ENCODE measurements at places on chromosomes 5 and 9.

DNA sequence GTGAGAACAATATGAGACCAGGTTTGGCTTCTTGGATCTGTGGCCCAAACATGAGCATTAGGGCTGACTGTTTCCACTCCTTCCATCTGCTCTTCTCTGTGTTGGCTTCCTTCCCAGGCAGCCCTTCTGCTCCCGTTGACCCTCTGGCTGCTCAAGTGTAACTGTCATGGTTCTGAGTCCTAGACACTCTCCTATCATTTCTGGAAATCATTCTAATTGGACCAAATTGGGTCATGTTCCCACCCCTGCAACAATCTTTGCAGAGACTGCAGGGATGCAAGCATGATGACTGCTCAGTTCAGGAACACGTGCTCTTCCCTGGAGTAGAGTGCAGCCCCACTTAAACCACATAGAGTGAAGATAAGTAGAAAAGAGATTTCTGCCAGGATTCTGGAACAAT, 741.4 kb downstream of the TAF11L14 start:
- DNase-seq = no peak

- DNase-seq = no peak
These were observed 71.8 kb downstream of the NRG2 start for GRCh38 chr5:139971202-139971725.

DNA sequence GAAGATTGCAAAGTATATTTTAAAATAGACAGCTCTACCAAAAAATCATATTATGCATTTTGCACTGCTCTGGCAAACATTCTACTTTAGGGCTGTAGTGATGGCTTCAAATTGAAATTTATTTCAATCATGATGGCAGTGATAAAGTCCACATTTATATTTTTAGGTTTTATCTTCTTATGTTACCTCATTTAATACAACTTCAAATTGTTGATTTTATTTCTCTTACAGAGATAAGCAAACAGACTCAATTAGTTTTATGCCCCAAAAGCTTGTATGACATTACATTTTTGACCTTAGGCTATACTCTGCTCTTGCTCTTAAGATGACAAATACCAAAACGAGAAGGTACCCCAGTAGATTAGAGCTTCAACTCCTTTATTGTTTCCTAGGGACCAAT, 87.4 kb downstream of the CYLC2 start:
- DNase-seq = no peak

DNA sequence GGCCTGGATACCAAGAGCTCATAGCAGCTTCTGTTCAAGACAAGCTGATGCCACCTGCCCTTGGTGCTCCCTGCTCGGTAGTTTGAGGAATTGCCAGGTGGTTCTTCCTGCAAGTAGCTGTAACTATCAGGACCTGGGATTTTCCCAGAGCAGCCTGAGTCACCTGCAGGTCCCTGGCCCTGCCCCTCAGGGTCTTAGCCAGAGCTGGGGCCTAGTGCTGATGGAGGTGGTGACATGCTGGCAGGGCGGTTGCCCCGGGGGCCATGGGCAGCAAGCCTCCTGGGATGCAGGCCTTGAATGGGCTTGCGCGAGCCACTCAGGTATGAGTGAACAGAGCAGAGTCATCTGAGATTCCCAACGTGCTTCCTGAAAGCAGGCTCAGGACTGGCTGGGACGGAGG, 262.3 kb downstream of the HSPA4 start:
- no peak for DNase-seq

GRCh38 chr5:68464424-68464823, 248.9 kb downstream of the PIK3R1 start:
- peak; percentile 31 for DNase-seq

- DNase-seq = no peak
These were observed 110.7 kb upstream of the FST start for GRCh38 chr5:53369681-53370080.

GRCh38 chr5:74013222-74013621, 387.2 kb downstream of the ARHGEF28 start:
- DNase-seq = no peak

- no peak for DNase-seq
These were observed 817 bp downstream of the GAPVD1 start for GRCh38 chr9:125262294-125262991.

DNA sequence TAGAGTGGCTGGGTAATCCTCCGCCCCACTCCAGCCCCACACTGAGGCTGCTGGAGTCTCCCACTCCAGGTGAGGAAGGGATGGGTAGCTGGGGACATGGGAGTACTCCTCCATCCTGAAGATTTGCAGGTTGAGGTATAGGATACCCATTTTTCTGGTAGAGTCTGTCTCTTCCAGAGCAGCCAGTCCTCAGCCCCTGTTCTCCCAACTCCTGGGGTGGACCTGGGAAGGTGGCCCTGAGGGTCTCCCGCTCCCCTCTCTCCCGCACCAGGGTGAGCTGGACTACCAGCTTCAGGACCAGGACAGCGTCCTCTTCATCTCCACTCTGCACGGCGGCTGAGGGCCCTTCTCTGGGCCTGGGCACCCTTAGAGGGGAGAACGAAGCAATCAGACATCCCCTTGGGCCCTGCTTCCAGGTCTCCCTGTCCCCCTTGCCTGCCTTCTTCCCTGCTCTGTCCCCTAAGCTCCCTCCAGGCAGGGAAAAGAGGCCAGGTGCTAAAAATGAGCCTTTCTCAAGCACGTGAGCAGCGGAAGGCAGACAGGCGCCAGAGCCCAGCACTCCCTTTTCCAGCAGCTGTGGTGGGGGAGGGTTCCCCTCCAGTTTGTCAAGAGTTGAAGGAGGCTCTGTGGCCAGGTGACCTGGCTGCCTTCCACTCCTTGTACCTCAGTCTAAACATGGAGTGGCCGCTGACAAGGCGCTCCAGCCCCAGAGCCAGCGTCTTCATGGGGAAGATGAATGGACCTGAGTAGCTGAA, 18.4 kb downstream of the URM1 start:
- no peak for DNase-seq

GRCh38 chr5:2289380-2289779, 406.7 kb upstream of the IRX4 start:
- DNase-seq = no peak

DNA sequence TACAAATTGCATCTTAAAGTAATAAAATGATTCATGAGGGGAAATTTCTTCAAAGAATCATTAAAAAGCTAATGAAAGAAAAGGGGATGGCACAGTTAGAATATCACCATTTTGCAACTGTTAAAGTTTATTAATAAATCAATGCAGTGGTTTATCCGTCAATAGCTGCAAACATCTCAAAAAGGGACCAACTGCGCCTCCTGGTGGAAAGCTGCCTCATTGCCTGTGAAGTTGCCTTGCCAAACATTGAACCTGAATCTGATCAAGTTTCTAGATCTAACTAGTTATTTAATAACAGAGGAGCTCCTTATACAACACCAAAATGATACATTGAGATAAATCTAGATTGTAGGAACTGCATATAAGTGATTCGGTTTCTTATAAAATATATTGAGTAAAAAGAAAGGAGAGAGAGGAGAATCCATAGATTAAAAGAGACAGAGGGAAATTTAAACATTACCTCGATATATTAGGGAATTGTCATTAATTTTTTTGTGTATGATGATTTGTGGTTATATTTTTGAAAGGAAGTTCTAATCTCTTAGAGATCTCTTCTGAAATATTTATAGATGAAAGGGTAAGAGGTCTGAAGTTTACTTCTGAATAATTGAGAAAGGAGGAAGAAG, 6.9 kb upstream of the NDUFB6 start:
- peak; percentile 68 for DNase-seq

- no peak for DNase-seq
These were observed 39.1 kb upstream of the PAM start for GRCh38 chr5:102716017-102716416.

DNA sequence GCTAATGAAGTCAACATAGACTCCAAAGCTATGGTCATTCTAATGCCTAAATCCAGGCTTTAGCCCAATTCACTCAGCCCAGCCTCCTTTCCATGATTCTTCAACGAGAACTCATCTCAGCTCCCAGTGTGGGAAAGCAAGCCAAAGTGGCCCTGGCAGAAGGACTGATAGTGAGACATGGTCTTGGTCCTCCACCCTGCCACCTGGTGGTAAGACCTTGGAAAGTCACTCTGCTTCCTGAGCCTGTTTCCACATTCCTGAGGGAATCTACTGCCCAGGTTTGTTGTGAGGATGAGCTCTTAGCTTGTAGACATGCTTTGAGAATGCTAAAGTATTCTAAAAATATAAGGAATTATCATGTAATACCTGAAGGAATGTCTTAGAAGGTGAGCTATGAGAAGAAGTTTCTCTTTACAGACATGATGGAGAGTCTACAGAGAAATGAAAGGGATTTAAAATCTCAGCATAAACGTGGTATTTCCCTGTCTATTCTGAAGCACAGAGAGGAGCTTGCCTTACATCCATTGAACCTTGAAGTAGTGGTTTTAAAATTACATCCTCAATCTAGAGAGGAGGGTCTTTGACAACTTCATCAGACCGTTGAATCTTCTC, 173.5 kb downstream of the TRIM32 start:
- DNase-seq = no peak

GRCh38 chr9:2502760-2503159, 118.8 kb upstream of the VLDLR start:
- no peak for DNase-seq

DNA sequence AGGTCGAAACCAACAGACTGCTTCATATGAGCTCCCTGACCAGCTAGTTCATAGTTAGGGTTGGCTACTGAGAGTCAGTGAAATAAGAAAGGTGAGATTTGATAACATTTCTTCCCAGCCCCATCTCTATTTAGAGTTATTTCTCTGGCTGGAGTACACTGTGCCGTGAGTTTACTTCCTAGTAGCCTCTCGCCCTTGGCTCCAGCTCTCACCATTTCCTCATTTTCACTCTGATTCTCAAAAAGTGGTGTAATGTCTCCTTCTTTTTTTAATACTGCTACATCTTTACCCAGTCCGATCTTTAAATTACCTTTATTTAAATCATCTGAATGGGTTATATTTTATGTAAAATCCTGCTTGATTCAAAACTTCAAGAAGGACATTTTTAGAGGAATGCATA, 100.4 kb upstream of the FAM174A start:
- no peak for DNase-seq

GRCh38 chr5:59380350-59380951, 513.1 kb downstream of the PDE4D start:
- no peak for DNase-seq

DNA sequence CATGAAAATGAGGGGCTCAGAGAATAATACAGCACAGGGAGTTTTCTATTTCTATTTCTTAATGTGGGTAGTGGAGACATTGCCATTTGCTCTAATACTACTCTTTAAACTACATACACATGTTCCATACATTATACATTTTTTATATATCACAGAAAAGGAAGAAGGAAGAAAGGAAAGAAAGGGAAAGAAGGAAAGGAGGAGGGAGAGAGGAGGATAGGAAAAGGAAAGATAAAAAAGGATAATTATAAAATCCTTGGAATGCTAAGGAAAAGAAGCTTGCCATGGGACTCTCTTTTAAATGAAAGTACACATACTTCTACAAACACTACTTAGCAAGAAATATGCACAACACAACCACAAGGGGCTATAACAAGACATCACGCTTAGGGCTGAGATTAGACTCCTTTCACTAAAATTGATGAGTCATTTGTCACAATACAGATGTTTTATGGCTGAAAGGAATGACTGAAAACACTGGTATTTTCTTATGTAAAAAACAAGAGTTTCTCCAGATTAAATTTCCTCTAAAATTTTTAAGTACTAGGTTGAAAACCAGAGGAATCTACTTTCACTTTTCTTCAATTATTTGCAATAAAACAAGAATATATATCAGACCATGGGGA, 219.8 kb downstream of the ARL15 start:
- DNase-seq = no peak

GRCh38 chr5:177980743-177981151, 15.3 kb downstream of the PROP1 start:
- no peak for DNase-seq

- no peak for DNase-seq
These were observed 43.4 kb downstream of the HACD4 start for GRCh38 chr9:20988061-20988460.

GRCh38 chr5:100584069-100584468, 48.9 kb downstream of the FAM174A start:
- no peak for DNase-seq

GRCh38 chr9:128979111-128979510, 31.6 kb downstream of the NUP188 start:
- DNase-seq = no peak

DNA sequence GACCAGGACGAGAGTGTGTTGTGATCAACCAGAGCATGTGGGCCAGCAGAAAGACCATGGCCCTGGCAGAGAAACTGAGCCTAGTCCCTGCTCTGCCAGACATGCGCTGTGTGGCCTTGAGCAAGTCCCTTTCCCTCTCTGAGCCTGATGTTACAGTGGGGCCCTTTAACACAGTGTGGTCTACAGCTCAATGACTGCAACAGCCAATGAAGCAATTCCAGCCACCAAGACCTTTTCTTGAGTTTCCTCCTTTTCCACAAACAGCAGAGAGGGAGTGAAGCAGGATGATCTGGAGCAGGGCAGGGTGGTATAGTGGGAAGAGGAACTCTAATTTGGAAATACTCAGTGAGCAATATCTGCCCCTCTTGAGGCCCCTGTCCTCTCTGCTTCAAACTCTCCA, 25.8 kb upstream of the ARSI start:
- no peak for DNase-seq

DNA sequence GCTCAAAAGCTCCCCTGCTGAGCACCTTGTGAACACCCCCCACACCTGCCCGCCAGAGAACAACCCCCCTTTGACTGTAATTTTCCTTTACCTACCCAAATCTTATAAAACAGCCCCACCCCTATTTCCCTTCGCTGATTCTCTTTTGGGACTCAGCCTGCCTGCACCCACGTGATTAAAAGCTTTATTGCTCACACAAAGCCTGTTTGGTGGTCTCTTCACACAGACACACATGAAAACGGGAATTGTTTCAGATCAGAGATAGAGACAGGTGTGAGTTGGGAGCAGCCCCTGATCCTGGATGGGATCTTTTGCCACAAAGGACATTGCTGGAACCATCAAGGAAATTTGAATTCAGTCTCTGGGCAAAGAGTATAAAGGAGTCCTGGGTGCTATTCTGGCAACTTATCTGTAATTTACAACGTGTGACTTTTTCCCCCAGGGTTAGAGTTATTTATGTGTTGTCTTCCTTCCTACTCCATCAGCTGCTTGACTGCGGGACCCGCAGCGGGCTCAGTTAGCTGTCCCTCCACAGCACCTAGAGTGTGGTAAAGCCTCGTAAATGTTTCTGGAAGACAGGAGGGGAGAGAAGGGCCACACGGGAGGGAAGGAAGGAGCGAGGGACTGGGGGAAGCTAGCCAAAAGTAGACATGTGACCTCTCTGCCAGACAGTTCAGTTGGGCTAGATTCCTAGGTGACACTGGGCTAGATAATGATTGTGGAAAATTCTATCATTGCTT, 437.0 kb downstream of the ZNF608 start:
- DNase-seq = no peak

GRCh38 chr9:98047002-98047401, 9.5 kb upstream of the NANS start:
- no peak for DNase-seq
